A549 treated with CORT108297 at 1 μM for 4 hours (cell line): ENCODE measurements at places on chromosomes 4 and X. TPM values are rescaled to one million over a fixed set of nuclear protein-coding genes. Genes with fewer than 3 reads are reported as not detected.

EFHC2 gene
- total RNA-seq: 0.17 to 0.29 TPM (median 0.21 TPM) in 5 replicates

RBM46 gene
- not detected in 5 replicates for total RNA-seq

SERTM2 gene
- total RNA-seq: not detected in 5 replicates

RADX gene
- total RNA-seq: 0.03 to 0.12 TPM (median 0.04 TPM) in 5 replicates

HTR2C gene
- not detected in 5 replicates for total RNA-seq

UGT8 gene
- 0.16 to 0.22 TPM (median 0.18 TPM) in 5 replicates for total RNA-seq

SOWAHD gene
- 0.08 to 0.21 TPM (median 0.12 TPM) in 4 of 5 replicates, not detected in the other for total RNA-seq

APELA gene
- not detected in 5 replicates for total RNA-seq
